T-cell (primary cell): ENCODE measurements at places on chromosomes 5 and 9. TPM values are rescaled to one million over a fixed set of nuclear protein-coding genes. Genes with fewer than 3 reads are reported as not detected.
A peak's percentile ranks its signal among the peaks of the same experiment; 100 is the strongest.

FGF18 gene
- 0.58 TPM for total RNA-seq

FBP2 gene
- total RNA-seq: not detected

SOHLH1 gene
- total RNA-seq: not detected

PIP5K1B gene
- 0.95 TPM for total RNA-seq

ARL14EPL gene
- not detected for total RNA-seq

SLC12A7 gene
- total RNA-seq: 89.4 TPM

ZNF462 gene
- 1.1 TPM for total RNA-seq

PTGES gene
- not detected for total RNA-seq

ZNG1E gene
- 32.0 TPM for total RNA-seq

LRRC70 gene
- total RNA-seq: 0.76 TPM

MAP1B gene
- total RNA-seq: 0.47 TPM

DNA sequence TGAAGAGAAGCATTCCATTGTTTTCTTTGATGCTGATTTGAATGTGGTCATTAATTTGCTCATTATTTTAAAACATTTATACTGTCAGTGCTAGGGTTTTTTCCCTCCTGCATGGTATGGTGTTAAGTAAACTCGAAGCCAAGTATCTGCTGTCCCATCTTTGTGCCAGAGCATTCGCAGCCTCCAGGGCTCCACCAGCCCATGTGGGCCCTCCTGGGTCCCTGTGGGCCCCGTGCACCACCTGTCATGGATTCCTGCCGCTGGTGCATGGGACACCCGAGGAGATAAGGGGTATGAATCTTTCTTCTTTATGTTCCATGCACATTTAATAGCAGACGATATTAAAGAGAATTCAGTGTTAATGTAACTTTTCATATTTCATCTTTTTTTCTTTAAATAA lies 95.1 kb downstream of the TRIO start:
- no peaks in the 10 kb centered on the region for H3K27me3 ChIP-seq
- no peaks in the 10 kb centered on the region for H3K36me3 ChIP-seq
- no peak overlapping the region for H3K4me3 ChIP-seq
- H3K4me1 ChIP-seq: no peaks in the 10 kb centered on the region
- no peak for DNase-seq

- peak overlapping the region; percentile 82 for H3K4me3 ChIP-seq
- peaks cover 19% of the 10 kb centered on the region for H3K27me3 ChIP-seq
- no peak overlapping the region for H3K27ac ChIP-seq
- no peaks in the 10 kb centered on the region for H3K36me3 ChIP-seq
- H3K4me1 ChIP-seq: peaks cover 38% of the 10 kb centered on the region
Observed at GRCh38 chr5:76714751-76715485, 1.0 kb upstream of the F2R start.

DNA sequence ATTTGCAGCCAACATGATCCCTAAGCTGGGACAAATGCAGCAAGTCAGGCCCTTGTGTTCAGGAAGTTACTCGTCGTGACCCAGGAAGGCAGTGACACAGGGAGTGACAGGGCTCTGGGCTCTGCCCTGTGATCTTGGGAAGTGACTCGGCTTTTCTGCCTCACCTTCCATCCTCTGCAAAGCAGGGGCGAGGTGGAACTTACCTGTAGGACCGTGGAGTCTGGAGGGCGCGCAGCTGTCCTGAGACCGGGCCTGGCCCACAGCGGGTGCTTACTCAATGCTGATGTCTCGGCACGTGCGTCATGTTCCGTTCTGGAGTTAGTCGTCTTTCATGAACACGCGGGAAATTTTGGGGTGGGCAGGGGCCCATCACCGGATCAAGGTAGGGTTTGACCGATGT lies 22.8 kb upstream of the LPCAT1 start:
- H3K27ac ChIP-seq: no peak overlapping the region
- no peaks in the 10 kb centered on the region for H3K4me1 ChIP-seq
- H3K36me3 ChIP-seq: no peaks in the 10 kb centered on the region

DNA sequence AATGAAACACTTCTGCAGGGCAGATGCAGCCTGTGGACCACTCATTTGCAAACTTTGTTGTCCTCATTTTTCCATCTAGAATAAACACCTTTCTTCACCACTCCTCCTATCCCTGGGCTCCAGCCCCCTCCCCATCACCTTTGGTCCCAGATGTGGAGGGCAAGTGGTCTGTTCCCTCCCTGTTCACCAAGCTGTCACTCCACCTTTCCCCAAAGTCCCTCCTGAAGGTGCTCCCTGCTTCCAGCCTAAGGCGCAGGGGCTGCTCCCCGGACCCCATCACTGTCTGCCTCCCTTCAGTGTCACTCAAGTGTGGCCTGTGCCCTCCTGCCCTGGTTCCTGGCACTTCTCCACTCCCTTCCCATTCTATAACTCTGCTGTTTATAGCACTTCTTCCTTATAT lies 6.9 kb downstream of the PCYOX1L start:
- no peak overlapping the region for H3K27ac ChIP-seq
- H3K36me3 ChIP-seq: no peaks in the 10 kb centered on the region
- H3K4me1 ChIP-seq: peaks cover 24% of the 10 kb centered on the region
- DNase-seq: no peak
- no peak overlapping the region for H3K4me3 ChIP-seq

- no peak overlapping the region for H3K4me3 ChIP-seq
- no peaks in the 10 kb centered on the region for H3K27me3 ChIP-seq
- no peaks in the 10 kb centered on the region for H3K4me1 ChIP-seq
- no peak overlapping the region for H3K27ac ChIP-seq
- DNase-seq: no peak
Observed at GRCh38 chr9:78769690-78770089, 472.8 kb downstream of the PSAT1 start.

GRCh38 chr9:12627096-12627495 lies 66.1 kb upstream of the TYRP1 start:
- no peak overlapping the region for H3K4me3 ChIP-seq
- DNase-seq: no peak
- H3K27me3 ChIP-seq: no peaks in the 10 kb centered on the region
- H3K36me3 ChIP-seq: no peaks in the 10 kb centered on the region
- H3K27ac ChIP-seq: no peak overlapping the region
- no peaks in the 10 kb centered on the region for H3K4me1 ChIP-seq

- H3K4me3 ChIP-seq: no peak overlapping the region
- H3K27me3 ChIP-seq: peaks cover 21% of the 10 kb centered on the region
- peak; percentile 69 for DNase-seq
- H3K4me1 ChIP-seq: peaks cover 4% of the 10 kb centered on the region
- H3K36me3 ChIP-seq: no peaks in the 10 kb centered on the region
Observed at GRCh38 chr5:139968547-139969261, 74.4 kb downstream of the NRG2 start.

GRCh38 chr5:79020861-79021561 lies 35.9 kb upstream of the ARSB start:
- H3K36me3 ChIP-seq: no peaks in the 10 kb centered on the region
- no peak overlapping the region for H3K4me3 ChIP-seq
- DNase-seq: peak; percentile 37
- H3K27ac ChIP-seq: no peak overlapping the region
- no peaks in the 10 kb centered on the region for H3K27me3 ChIP-seq

DNA sequence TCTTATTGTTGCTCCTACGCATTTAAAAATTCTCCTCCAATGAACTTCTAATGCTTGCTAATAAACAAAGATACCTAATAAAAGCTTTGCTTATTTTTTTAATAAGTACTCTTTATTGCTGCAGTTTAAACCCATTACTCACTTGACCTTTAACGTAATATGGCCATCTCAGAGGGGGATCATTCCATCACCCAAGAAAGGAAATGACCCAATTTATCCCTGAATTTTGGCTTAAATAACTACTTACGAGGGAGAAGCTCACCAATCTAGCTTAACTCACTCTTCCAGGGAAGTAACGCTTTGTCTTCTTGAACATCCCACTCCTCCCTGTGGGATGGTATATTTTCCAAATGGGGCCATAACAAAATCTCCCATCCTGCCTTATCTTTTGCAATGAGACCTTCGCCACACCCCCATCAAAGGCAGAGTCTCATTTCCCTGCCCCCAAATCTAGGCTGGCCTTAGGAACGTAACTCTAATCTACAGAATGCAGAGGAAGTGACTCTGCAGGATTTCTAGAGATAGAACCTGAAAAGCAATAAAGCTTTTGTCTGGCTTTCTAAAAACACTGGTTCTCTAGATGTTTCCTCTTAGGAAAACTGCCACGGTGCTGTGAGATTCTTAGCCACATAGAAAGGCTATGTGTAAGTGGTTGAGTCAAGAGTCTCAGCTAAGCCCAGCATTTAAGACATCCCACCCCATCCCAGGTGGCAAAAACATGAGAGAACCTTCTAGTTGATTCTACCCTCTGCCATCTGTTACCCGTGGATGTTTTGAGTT lies 310.0 kb downstream of the ASTN2 start:
- no peak overlapping the region for H3K27ac ChIP-seq
- no peak overlapping the region for H3K4me3 ChIP-seq
- no peak for DNase-seq
- no peaks in the 10 kb centered on the region for H3K36me3 ChIP-seq
- no peaks in the 10 kb centered on the region for H3K4me1 ChIP-seq

DNA sequence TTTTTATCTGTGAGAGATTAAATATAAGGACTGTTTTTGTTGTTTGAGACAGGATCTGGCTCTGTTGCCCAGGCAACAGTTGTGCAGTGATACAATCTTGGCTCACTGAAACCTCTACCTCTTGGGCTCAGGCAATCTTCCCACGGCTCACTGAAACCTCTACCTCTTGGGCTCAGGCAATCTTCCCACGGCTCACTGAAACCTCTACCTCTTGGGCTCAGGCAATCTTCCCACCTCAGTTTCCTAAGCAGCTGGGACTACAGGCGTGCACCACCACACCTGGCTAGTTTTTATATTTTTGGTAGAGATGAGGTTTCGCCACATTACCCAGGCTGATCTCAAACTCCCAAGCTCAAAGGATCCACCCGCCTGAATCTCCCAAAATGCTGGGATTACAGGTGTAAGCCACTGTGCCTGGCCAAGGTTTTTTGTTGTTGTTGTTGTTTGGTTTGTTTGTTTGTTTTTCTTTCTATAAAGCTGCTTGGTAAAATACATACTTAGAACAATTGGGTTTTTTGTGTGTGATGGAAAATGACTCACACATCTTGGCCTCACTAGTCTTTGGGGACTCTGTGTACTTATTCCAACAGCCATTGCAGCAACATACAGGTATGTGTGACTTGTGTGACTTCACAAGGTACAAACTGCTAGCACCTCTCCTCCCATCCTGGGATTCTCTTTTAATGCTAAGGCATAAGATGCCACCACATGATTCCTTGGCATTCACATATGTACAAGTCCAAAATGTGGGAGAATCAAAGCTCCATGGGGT lies 36.5 kb upstream of the RASA1 start:
- H3K36me3 ChIP-seq: no peaks in the 10 kb centered on the region
- H3K27ac ChIP-seq: no peak overlapping the region
- peaks cover 2% of the 10 kb centered on the region for H3K4me1 ChIP-seq
- H3K27me3 ChIP-seq: no peaks in the 10 kb centered on the region
- peak; percentile 6 for DNase-seq
- no peak overlapping the region for H3K4me3 ChIP-seq

DNA sequence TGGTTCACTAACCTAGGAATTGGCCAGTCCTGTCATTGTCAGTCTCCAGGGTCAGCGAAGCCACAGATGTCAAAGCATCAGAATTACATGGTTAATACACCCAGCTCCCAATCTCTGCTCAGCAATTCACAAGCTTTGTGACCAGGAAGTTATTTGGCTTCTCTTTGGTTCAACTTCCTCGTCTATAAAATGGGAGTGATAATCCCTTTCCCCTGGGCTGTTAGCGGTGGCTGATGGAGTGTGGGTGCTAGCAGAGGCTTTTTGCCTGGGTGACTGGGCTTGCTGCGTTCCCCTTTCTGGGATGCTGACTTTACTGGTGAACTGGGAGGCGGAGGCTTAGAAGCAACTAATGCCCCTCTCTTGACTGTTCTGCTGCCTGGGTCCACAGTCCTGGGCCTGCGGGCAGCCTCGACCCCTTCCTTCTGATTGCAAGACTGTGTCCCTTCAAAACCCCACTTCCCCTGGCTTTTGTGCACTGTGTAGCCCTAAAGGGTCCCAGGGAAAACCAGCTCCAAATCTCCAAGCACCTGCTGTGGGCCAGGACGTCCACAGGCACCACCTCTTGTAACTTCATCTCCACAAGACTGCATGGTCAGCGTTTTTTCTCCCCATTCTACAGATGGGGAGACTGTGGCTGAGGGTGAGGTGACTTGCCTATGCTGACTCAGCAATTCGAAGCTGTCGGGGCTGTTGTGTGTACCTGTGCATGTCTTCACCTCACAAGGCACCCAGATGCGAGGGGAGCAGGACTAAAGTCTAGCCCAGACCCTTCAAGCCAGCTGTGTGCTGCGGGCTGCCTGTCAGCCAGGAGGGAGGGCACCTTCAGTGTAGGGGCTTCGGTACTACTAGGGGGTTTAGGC lies 45.2 kb upstream of the NEURL1B start:
- H3K4me3 ChIP-seq: no peak overlapping the region
- DNase-seq: no peak
- no peaks in the 10 kb centered on the region for H3K36me3 ChIP-seq
- H3K4me1 ChIP-seq: no peaks in the 10 kb centered on the region

GRCh38 chr9:116701940-116702642 lies 15.0 kb downstream of the TRIM32 start:
- no peak for DNase-seq
- no peaks in the 10 kb centered on the region for H3K4me1 ChIP-seq
- H3K4me3 ChIP-seq: no peak overlapping the region

DNA sequence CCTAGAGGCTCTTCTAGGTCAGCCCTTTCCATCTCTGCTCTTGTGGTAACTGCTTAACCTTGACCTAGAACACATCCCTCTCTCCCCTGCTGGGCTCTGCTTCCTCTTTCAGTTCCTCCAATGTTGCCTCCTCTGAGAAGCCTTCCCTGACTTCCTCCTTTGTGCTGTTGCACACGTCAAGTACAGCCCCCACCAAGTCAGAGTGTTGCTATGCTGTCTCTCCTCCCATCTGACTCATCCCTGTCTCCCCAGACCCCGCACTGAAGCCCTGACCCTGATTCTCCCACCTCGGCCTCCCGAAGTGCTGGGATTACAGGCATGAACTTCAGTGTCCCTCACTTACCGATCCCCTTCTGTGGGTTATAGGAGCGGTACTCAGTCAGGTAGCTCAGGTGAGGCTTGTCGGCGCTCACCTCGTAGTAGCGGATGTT lies 10.4 kb upstream of the TRIM14 start:
- H3K4me1 ChIP-seq: peaks cover 5% of the 10 kb centered on the region
- no peak for DNase-seq
- H3K27me3 ChIP-seq: no peaks in the 10 kb centered on the region
- peaks cover 61% of the 10 kb centered on the region for H3K36me3 ChIP-seq

DNA sequence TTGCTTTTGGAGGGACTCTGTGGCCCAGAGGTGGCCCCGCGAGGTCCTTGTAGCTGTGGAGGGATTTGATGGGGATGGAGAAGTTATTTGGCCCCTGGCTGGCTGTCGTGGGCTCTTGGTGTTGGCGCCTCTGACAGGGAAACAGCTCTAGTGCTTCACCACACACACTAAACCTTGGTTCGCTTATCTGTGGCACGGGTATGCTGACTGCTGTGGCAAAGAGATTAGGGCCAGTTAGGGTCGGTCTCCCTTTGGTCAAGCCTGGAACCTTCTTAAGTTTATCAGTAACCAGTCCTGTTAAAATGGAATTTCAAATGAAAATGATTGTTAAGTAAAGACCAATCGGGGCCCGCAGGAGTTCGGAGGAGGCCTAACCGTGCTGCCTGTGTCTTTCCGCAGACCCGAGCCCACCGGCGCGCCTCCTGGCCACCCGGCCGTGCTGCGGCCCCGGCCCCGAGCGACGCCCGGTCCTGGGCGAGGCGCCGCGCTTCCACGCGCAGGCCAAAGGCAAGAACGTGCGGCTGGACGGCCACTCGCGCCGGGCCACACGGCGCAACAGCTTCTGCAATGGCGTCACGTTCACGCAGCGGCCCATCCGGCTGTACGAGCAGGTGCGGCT lies 28.4 kb downstream of the NEURL1B start:
- no peaks in the 10 kb centered on the region for H3K4me1 ChIP-seq
- no peaks in the 10 kb centered on the region for H3K27me3 ChIP-seq
- no peak for DNase-seq
- no peak overlapping the region for H3K27ac ChIP-seq

- H3K4me1 ChIP-seq: no peaks in the 10 kb centered on the region
- H3K27me3 ChIP-seq: no peaks in the 10 kb centered on the region
- H3K27ac ChIP-seq: no peak overlapping the region
- no peaks in the 10 kb centered on the region for H3K36me3 ChIP-seq
- H3K4me3 ChIP-seq: no peak overlapping the region
Observed at GRCh38 chr5:44443172-44443571, 54.0 kb upstream of the FGF10 start.
